HFFc6 (cell line): ENCODE measurements at places on chromosomes 12 and 14.

- DNase-seq, result no peak
These were observed 602.9 kb downstream of the TMEM121 start for GRCh38 chr14:106129274-106129673.

DNA sequence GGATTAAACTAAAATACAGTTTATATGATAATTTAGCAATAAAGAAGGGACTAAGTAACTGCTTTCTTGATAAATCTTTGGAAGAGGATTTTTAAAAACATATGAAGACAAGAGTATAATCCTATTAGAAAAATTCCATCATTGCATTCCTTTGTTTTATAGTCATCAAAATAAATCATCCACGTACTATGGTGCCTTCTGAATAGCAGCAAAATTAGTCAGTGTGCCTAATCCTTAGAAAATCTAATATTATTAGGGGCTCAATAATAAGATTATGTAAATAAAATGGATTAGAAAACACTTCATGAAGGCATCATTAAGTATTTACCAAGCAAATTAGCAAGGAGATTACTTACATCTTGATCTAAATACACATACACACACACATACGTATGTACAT, 102.1 kb downstream of the KCNH5 start:
- peak; percentile 11 for DNase-seq

- peak; percentile 99 for DNase-seq
These were observed 25.6 kb downstream of the ELK3 start for GRCh38 chr12:96219700-96220206.

GRCh38 chr12:114767906-114768722, 84.1 kb upstream of the TBX3 start:
- no peak for DNase-seq

- DNase-seq, result peak; percentile 28
These were observed 48.5 kb downstream of the BAZ2A start for GRCh38 chr12:56581418-56582145.

- DNase-seq, result peak; percentile 4
These were observed 1482.5 kb upstream of the TMEM132C start for GRCh38 chr12:126784328-126784921.

DNA sequence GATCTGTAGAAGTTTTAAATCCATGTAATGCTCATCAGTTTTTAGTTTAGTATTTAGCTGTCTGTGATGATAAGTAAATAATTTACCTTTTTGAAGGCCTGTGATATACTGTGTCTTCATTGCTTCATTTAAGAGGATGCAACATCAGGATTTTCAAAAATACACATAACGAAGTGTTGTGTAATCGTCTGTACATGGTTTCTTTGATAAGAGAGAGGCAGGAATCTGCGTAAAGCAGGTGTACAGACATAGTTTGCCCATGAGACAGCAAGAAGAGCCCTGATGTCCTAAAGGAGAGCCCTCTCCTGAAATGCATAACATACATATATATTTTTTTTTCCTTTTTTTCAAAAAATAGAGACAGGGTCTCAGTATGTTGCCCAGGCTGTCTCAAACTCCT, 44.8 kb downstream of the RASSF3 start:
- no peak for DNase-seq

- no peak for DNase-seq
These were observed 41.1 kb upstream of the CLMN start for GRCh38 chr14:95360828-95361227.

- DNase-seq, result no peak
These were observed 163.3 kb downstream of the ETV6 start for GRCh38 chr12:11812586-11813437.

DNA sequence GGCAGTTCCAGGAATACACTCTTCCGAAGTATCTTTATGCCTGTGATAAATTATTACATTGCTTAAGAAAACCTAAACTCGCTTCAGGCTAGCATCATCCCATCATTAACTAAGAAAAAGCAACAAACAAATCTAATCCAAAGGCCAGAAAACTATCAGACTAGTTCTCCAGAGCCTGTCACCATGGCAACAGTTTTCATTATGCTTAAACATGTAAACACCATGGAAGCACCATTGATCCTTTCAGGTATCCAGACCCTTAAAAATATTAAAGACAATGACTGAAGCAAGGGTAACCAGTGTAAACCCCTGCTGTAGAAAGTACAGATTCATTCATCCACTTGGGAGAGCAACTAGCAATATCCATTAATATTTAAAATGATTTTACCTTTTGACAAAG, 9.8 kb downstream of the DAD1 start:
- no peak for DNase-seq

DNA sequence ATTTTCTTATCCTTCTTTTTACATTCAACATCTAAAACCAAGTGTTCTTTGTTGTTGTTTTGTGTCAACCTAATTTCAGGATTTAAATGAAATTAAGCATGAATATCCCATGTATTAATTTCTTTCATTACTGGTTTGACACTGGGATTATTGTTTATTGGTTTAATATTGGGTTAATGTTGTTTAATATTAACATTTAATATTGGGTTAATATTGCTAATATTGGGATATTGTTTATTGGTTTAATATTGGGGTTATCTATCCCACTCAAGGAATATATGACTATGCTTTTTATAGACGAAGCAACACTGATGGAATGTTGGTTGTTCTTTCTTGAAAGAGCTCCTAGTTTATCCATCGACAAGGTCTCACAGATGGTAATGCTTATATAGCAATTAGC, 45.9 kb downstream of the TMPRSS12 start:
- DNase-seq, result no peak

DNA sequence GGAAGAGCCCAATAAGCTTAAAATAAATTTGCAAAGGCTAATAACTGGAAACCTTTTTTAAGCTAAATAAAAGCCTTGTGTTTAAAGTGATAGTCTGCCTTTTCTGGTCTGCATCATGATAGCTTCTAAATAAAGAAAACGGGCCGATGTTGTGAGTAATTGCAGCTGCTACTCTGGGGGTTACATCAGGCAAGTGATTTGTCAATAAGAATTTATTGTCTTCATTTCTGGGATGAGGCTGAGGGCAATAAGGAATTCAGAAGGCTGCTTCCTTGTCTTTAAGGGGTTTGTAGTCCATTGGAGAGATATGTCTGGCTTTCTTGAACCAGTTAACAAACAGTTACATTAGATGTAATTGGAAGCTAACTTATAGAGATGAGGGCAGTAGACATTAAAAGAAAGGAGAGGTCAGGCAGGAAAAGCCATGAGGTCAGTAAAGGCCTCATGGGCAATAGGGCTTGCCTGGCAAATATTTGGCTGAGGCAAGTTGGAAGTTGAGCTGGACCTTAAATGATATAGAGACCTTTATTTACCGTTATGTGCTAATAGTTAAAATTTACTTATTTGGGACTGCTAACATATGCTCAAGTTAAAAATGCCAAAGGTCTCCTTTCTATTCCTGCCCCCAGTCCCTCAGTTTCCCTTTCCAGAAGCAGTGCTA, 85.0 kb downstream of the CRADD start:
- no peak for DNase-seq

DNA sequence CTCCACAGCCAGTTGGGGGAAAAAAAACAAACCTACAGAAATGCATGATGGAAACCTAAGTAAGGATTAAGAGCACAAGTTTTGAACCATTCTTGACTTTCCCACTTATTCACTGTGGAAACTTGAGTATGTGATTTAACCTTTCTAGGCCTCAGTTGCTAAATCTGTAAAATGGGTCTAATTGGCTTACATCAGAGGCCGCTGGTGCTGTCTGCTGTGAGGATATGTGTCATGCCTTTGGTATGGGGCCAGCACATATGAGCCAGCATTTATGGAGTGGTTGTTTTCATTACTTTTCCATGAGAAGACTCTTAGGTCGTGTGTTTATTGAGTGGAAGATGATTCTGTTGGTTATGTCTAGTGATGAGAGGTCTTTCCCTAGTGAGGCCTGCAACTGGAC, 102.4 kb downstream of the ESR2 start:
- DNase-seq, result peak; percentile 87

GRCh38 chr14:24147761-24148428, 597 bp downstream of the RNF31 start:
- no peak for DNase-seq

DNA sequence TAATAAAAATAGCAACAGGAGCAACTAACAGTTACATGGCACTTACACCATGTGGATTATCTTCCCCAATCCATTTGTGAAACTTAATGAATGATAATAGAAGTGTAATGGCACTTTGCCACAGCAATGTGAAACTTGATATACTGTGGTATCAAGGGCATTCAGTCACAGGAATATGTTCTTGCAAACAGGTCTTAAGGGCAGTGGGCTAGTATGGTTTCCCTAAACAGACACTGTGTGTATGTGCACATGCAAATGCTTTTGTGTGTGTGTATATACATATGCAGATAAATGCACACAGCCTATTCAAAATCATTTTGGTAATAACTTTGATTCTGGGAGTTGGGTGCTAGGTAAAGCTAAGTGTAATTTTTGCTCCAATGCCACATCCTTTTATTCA, 26.2 kb upstream of the ARHGAP5 start:
- DNase-seq, result no peak

- peak; percentile 61 for DNase-seq
These were observed 32.6 kb upstream of the PLEKHG3 start for GRCh38 chr14:64671591-64671990.

GRCh38 chr12:54689034-54689372, 40.8 kb upstream of the DCD start:
- DNase-seq, result no peak

GRCh38 chr12:82818271-82819035, 131.7 kb downstream of the TMTC2 start:
- no peak for DNase-seq

GRCh38 chr12:64456119-64456518, 4.2 kb downstream of the TBK1 start:
- DNase-seq, result no peak

DNA sequence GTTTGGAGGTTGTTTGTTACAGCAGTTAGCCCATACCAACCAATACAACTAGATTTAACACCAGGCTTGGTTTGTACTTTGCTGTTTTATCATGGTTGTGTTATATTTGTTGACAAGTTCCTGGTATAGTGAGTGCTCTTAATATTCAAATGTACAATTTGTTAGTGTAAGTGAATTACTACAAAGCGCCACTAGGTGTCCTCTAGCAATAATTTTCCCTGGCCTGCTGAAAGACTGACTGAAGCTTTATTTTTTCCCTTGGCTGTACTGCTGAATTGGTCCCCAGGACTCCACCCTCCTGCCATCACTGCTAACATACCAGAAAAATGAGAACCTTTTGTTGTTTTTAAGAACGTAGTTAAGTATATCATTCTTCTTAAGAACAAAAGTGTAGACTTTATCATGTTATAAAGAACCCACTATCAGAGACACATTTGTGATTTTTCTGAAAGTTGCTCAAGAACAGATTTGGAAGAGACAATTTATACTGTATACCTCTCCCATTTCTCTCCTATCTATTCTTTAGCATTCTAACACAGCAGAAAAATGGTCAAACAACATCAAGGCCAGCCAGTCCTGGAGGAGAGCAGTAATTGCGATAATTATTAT, 75.3 kb upstream of the FAR2 start:
- DNase-seq, result peak; percentile 22

DNA sequence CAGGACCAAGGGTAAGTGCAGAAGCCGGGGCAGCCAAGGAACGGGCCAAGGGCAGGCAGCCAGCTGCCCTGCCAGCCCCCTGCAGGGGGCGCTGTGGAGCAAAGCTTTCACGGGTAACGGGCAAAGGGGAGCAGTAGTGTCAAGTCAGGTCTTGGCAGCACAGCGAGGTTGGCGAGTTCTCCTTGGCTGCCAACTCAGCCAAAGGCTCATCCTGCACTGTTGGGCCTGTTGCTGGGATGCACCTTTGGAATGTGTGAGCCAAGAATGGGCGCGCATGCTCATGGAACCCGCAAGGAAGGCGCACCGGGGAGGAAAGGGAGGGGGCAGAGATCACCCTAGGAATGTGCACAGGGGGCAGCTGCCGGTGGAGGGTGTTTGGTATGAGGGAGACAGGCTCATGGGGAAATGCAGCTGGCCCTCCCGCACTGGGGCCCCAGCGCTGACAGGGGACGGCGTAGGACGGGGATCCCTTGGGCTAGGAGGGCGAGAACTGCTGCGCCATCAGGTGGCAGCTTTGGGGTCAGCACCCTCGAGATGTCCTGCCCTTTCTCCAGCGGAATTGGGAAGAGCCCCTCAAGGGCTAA, 138.0 kb downstream of the ASCL4 start:
- no peak for DNase-seq

DNA sequence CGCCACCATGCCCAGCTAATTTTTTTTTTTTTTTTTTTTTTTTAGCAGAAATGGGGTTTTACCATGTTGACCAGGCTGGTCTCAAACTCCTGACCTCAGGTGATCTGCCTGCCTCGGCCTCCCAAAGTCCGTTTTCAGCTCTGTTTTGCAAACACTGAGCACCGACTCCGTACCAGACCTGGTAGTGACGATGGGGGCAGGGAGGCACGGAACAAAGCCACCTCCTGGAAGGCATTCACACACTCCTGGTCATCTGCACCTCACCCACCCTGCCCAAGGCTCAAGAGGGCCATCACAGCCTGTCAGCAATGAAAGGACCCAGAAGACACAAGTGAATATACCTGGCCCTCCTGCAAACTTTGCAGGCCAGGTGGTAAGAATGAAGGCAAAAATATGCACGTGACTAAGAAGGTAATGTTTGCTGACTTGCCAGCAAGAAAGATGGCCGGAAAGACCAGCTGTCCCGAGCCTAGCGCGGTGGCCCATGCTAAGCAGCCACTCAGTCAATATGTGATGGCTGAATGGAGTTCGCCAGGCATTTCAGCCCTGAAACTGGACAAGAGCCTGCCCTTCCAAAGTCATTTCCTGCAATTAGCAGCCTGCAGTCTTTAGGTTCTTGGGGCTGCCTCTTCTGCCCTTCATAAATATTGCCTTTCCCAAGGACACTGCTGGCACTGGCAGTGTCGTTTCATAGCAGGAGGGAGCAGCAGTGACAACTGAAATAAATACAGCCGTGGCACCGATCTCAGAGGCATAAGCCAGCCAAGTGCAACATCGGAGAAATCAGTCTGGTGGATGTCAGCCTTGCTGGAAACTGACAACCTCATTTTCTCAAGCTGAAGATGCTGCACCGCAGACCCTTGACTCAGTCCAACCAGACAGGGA, 17.6 kb downstream of the MMAB start:
- no peak for DNase-seq

GRCh38 chr12:63802012-63802608, 22.4 kb downstream of the RXYLT1 start:
- DNase-seq, result peak; percentile 29

DNA sequence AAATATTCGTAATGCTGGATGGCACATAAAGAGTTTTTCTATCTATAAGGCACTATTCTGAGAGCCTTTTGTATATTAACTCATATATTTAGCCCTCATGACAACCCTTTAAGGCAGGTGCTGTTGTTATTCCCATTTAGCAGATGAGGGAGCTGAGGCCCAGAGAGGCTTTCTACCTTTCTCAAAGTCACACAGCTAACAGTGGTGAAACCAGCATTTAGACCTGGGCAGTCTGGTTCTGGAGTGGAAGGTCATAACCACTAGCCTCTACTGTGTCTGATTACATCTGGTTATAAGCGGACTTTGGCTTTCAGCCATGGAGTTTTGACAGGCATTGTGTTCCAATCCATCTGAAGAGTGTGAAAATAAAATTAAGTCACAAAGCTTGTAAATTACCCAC, 41.2 kb upstream of the HDAC7 start:
- no peak for DNase-seq
